ENCODE measurements at places on chromosomes 11 and 22. TPM values are rescaled to one million over a fixed set of nuclear protein-coding genes. Genes with fewer than 3 reads are reported as not detected.
A peak's percentile ranks its signal among the peaks of the same experiment; 100 is the strongest.

- DNase-seq, result peak; percentile 77
- H3K36me3 ChIP-seq, result no peaks in the 10 kb centered on the region
- H3K4me3 ChIP-seq, result no peak overlapping the region
- H3K4me1 ChIP-seq, result no peaks in the 10 kb centered on the region
Measured at GRCh38 chr11:71268706-71269321, 16.4 kb upstream of the SHANK2 start.

DNA sequence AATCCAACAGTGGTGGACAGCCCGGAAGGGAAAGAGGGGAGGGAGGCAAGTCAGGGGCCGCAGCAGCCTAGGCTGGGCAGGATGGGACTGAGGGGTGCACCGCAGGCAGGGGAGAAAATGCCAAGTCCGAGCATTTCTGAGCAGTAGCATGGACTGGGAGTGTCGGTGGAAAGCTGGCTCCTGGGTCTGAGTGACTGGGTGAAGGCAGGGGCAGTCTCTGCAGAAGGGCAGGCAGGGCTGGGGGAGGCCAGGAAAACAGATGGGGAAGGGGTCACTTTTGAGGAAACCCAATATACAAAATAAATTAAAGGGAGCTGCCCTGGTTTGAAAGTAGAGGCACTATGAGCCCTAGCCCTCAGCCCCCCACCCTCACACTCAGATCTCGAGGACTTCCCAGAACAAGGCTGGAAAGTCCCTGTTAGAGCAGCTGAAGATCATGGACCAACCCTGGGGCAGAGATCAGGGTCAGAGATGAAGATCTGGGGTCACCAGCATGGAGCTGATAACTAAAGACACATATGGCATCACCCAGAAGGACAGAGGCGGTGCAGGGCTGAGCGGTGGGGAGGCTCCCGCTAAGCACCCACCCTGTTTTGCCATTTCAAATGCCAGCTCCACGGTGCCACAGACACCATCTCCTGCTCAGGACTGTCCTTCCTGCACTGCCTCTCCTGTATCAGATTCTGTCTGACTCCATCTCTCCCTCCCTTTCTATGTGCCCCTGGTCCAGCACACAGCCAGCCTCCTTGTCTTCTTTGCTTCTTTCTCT lies 32.4 kb upstream of the ETS1 start:
- no peak overlapping the region for H3K27ac ChIP-seq
- H3K36me3 ChIP-seq, result no peaks in the 10 kb centered on the region
- no peak for DNase-seq
- no peaks in the 10 kb centered on the region for H3K27me3 ChIP-seq
- H3K4me3 ChIP-seq, result no peak overlapping the region

- peaks cover 25% of the 10 kb centered on the region for H3K4me1 ChIP-seq
- H3K27me3 ChIP-seq, result no peaks in the 10 kb centered on the region
Measured at GRCh38 chr11:44982496-44983062, 31.9 kb upstream of the TP53I11 start.

DNA sequence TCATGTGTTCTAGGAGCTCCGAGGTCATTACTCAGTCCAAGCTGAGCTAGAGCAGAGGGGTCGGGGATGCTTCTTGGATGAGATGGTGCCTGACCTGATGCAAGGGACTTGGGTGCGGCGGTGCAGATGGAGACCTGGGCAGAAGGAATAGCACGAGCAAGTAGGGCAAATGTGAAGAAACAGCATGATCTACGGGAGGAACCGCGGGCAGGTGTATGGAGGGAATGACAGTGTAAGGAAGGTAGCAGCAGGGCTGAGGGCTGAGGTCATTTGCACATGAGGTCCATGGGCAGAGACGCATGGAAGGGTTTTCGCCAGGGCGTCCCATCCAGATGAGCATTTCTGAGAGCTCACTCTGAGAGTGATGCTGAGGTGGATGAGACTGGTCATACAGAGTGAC lies 14.9 kb downstream of the SLC37A2 start:
- no peaks in the 10 kb centered on the region for H3K27me3 ChIP-seq
- no peak for DNase-seq
- no peaks in the 10 kb centered on the region for H3K36me3 ChIP-seq
- no peak overlapping the region for H3K4me3 ChIP-seq
- no peak overlapping the region for H3K27ac ChIP-seq

DNA sequence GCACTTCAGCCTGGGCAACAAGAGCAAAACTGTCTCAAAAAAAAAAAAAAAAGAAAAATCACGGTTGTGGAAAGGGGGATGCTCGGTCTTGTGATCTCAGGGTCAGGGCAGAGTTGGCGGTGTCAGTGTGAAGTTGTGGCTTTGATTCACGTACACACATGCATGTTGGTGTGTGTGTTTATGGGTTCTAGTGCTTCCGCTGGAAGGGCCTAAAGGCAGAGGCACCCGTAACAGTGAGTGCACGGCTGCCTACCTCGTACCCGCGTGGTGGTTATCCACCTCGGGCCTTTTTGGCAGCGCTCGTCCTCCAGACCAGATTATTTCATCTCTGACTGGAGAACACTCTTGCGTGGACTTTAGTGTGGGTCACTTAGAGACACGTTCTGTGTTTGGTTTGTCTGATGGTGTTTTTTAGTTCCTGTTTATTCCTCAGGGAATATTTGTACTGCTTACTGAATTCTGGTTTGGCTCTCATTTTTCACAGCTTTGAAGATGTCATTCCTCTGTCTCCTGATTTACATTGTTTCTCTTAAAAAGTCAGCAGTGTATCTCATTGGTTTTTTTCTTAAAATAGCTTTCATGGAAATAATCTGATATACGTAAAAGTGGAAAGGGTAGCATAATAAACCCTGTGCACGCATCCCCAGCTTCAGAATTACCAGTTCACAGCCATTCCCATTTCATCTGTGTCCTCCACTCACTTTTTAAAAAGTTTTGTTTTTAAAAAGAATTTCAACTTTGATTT lies 15.6 kb downstream of the ZBED4 start:
- no peak overlapping the region for H3K27ac ChIP-seq
- no peaks in the 10 kb centered on the region for H3K4me1 ChIP-seq
- no peak for DNase-seq
- H3K27me3 ChIP-seq, result no peaks in the 10 kb centered on the region
- no peaks in the 10 kb centered on the region for H3K36me3 ChIP-seq

GRCh38 chr11:95065336-95065735 lies 1.4 kb upstream of the SRSF8 start:
- H3K27ac ChIP-seq, result no peak overlapping the region
- H3K4me3 ChIP-seq, result no peak overlapping the region
- no peak for DNase-seq

- no peaks in the 10 kb centered on the region for H3K36me3 ChIP-seq
- H3K4me1 ChIP-seq, result no peaks in the 10 kb centered on the region
- H3K27me3 ChIP-seq, result no peaks in the 10 kb centered on the region
- no peak for DNase-seq
- H3K4me3 ChIP-seq, result no peak overlapping the region
- no peak overlapping the region for H3K27ac ChIP-seq
Measured at GRCh38 chr11:65241692-65242091, 20.1 kb upstream of the POLA2 start.

- H3K27ac ChIP-seq, result peak overlapping the region; percentile 21
- H3K4me3 ChIP-seq, result no peak overlapping the region
Measured at GRCh38 chr22:40279017-40279416, 67.3 kb upstream of the ADSL start.

GRCh38 chr11:113377681-113378412 lies 9.7 kb upstream of the ANKK1 start:
- no peaks in the 10 kb centered on the region for H3K36me3 ChIP-seq
- H3K27ac ChIP-seq, result no peak overlapping the region
- H3K27me3 ChIP-seq, result no peaks in the 10 kb centered on the region
- no peak overlapping the region for H3K4me3 ChIP-seq

DNA sequence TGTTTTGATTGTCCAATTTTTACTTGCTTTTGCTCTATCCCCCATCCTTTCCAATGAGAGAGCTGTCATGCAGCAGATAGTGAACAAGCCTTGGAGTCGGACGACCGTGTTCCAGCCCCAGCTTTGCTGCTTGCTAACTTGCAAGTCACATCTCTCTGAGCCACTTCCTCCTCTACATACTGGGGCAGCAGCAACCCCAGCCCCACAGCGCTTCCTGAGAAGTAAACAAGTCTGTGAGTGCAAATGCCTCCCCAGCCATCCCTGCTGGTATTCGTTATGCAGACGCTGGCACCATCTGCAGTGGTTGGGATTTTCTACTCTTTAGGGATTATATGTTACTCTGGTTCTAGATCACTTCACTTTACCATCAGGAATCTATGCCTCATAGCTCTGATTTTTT lies 35.0 kb downstream of the TPBGL start:
- H3K27ac ChIP-seq, result no peak overlapping the region
- H3K4me3 ChIP-seq, result no peak overlapping the region
- peaks cover 74% of the 10 kb centered on the region for H3K36me3 ChIP-seq
- no peaks in the 10 kb centered on the region for H3K27me3 ChIP-seq

DNA sequence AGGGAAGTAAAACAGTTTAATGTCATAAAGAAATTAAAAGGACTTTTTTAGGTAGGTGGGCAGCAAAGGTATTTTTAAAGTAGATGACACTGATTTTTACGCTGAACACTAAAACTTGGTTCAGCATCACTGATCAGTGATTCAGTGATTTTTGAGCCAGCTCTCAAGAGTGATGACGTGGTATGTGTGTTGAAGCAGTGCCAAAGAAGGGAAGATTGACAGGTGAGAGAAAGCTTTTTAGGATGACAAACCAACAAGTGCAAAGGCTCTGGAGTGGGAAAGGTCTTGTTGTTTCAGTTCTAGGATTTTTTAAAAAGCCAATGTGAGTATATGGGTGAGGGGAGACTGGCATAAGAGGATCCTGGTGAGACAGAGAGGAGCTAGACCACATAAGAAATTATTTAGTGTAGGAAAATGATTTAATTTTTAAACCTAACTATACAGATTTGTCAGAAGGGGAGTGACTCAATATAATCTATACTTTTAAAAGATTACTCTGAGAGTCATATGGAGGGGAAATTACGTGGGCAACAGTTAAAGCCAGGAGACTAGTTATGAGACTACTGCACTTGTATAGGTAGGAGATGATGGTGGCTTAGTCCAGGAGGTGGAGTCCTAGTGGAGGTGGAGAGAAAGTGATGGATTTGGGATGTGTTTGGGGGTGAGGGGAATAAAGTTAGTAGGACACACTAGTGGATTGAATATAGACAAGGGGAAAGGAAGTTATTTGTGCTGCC lies 17.6 kb upstream of the CALCB start:
- no peaks in the 10 kb centered on the region for H3K27me3 ChIP-seq
- H3K4me3 ChIP-seq, result no peak overlapping the region
- H3K27ac ChIP-seq, result no peak overlapping the region
- no peaks in the 10 kb centered on the region for H3K4me1 ChIP-seq

GRCh38 chr11:3049430-3050243 lies 7.6 kb downstream of the CARS1 start:
- DNase-seq, result no peak
- no peak overlapping the region for H3K4me3 ChIP-seq

- H3K4me1 ChIP-seq, result peaks cover 9% of the 10 kb centered on the region
- no peak overlapping the region for H3K4me3 ChIP-seq
- H3K27me3 ChIP-seq, result no peaks in the 10 kb centered on the region
- no peak overlapping the region for H3K27ac ChIP-seq
- DNase-seq, result no peak
Measured at GRCh38 chr11:78384231-78384630, 33.4 kb downstream of the GAB2 start.

GRCh38 chr11:62104816-62105653 lies 18.8 kb upstream of the INCENP start:
- H3K36me3 ChIP-seq, result no peaks in the 10 kb centered on the region
- no peak for DNase-seq
- H3K27ac ChIP-seq, result peak overlapping the region; percentile 80
- H3K27me3 ChIP-seq, result no peaks in the 10 kb centered on the region

- H3K4me3 ChIP-seq, result no peak overlapping the region
- no peak for DNase-seq
- H3K4me1 ChIP-seq, result no peaks in the 10 kb centered on the region
- H3K36me3 ChIP-seq, result no peaks in the 10 kb centered on the region
- H3K27ac ChIP-seq, result no peak overlapping the region
Measured at GRCh38 chr22:37457093-37457893, 28.9 kb downstream of the MFNG start.

DNA sequence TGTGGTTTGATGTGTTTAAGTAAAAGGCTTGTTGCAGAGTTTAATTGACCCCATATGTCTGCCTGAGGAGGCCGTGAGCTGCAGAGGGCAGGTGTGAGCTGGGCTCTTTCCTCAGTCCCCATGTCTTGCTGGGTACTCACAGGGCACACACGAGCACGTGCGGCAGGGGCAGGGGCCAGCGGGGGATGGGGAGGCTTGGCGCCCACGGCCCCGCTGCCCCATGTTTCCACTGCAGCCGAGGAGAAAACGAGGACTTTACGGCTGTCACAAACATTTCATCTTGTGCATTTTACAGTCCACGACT lies 24.7 kb upstream of the CCDC188 start:
- DNase-seq, result no peak
- no peak overlapping the region for H3K27ac ChIP-seq
- no peaks in the 10 kb centered on the region for H3K4me1 ChIP-seq
- H3K4me3 ChIP-seq, result no peak overlapping the region
- H3K36me3 ChIP-seq, result no peaks in the 10 kb centered on the region

MUC2 gene
- total RNA-seq, result 0.34 TPM

OR10A2 gene
- total RNA-seq, result not detected

CRYAB gene
- total RNA-seq, result 315 TPM

CACNA1I gene
- not detected for total RNA-seq

VWA5A gene
- total RNA-seq, result 13.3 TPM

F2 gene
- not detected for total RNA-seq
